ENCODE measurements at places on chromosomes 13 and 19.

GRCh38 chr19:58569191-58569942 lies 3.8 kb downstream of the MZF1 start:
- no peak for DNase-seq

DNA sequence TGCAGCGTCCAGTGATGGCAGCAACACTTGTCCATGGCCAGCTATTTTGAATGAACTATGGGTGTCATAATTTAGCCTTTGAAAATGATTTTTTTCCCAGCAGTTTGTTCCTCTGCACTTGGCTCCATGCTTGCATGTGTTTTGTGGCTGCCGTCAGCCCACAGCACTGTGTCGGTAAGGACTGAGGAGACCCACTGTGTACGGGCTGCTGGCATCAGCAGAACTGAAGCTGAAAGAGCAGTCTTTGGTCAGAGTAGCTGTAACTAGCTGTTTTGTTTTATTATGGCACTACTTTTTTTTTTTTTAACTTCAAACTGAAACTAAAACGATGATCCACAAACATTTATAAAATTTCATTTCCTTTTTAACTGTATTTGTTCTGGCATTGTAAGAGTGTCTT lies 50.3 kb upstream of the TEX29 start:
- no peak for DNase-seq

GRCh38 chr13:92463134-92463533 lies 763.5 kb upstream of the GPC6 start:
- no peak for DNase-seq

GRCh38 chr13:113155201-113155600 lies 3.2 kb upstream of the PROZ start:
- DNase-seq, result no peak

DNA sequence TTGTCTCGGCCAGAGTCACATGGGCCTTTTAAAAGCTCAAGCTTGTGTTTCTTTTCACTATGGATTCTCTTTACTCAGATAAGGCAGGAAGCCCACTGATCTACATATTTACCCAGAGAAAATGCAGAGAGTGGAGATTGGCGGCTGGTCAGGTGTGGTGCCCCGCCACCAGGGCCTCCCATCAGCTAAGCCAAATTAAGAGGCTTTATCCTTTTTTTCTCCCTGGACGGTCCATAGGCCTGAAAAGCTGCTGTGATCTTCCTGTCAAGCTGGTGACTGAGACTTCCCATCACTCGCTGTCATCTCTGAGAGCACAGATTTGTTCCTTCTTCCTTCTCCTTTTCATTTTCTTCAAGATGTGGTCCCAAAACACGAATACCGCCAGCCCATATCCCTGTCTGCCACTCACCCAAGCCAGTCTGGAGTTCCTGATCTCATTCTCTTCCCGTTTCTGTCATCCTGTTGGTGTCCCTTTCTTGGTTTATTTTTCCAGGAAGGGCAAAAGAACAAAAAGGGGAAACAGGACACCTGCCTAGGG lies 1.9 kb downstream of the SAFB start:
- DNase-seq, result no peak

DNA sequence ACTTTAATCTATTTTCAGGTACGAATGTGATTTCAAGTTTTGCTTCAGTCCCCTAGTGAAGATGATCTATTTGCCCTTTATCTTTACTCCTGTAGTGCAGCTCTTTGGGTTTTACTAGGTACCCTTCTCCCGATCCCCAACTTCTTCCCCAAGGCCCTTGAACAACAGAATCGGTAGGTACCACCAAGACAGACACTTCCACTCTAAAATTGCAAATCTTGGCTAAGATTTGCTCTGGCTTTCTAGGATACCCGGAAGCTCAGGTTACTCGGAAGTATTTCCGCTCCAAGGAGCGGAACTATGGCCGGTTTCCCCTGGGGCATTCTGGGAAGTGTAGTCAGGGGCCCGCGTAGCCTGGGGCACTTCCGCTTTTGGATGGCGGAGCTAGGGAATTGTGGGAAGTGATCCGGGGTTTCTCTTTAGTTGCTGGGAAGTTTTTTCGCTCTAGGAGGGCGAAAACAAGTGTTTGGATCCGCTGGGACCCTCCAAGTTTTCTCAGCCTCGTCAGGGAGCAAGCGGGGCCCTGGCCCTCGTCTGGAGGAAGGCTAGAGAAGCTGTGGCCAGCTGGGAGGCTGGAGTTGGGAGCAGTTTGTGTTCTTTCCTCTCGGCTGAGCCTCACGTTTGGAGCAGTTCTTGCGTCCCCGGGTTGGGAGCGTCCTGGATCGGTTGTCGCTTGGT lies 5.1 kb upstream of the ZNF227 start:
- peak; percentile 86 for DNase-seq

DNA sequence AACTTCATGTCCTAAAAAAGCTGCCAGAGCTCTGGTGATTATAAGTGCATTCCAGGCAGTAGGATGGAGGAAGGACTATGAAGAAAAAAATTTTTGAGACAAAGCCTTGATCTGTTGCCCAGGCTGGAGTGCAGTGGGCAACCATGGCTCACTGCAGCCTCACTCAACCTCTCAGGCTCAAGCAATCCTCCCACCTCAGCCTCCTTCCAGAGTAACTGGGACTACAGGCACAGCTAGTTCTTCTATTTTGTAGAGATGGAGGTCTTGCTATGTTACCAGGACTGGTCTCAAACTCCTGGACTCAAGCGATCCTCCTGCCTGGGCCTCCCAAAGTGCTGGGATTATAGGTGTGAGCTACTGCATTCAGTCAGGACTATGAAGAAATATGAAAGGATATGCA lies 161.2 kb downstream of the IRS2 start:
- no peak for DNase-seq

DNA sequence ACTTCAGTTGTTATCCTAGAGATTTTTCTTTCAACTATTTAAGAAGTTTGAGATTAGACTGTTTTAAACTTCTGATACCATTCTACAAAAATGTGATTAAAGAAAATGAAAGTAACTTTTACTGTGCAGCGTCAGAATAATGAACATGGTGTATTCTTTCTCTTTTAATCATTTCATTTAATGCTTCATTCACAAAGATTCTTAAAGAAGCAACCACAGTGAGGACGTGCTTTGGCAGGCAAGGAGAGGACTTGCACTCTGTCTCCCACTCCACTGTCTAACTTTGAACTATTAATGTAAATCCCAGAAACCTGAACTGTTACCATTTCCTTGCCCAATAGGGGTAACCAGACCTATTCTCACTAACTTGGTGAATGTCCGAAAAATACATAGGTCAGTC lies 137.0 kb downstream of the KCNRG start:
- DNase-seq, result peak; percentile 6

- DNase-seq, result no peak
Observed at GRCh38 chr13:50077431-50077830, 62.2 kb downstream of the KCNRG start.

- DNase-seq, result no peak
Observed at GRCh38 chr13:33349288-33349985, 63.9 kb upstream of the STARD13 start.

GRCh38 chr13:26112843-26113242 lies 61.0 kb upstream of the SHISA2 start:
- no peak for DNase-seq

GRCh38 chr19:18202778-18203407 lies 949 bp downstream of the RAB3A start:
- no peak for DNase-seq

GRCh38 chr13:110408286-110408685 lies 101.2 kb downstream of the COL4A2 start:
- DNase-seq, result no peak

DNA sequence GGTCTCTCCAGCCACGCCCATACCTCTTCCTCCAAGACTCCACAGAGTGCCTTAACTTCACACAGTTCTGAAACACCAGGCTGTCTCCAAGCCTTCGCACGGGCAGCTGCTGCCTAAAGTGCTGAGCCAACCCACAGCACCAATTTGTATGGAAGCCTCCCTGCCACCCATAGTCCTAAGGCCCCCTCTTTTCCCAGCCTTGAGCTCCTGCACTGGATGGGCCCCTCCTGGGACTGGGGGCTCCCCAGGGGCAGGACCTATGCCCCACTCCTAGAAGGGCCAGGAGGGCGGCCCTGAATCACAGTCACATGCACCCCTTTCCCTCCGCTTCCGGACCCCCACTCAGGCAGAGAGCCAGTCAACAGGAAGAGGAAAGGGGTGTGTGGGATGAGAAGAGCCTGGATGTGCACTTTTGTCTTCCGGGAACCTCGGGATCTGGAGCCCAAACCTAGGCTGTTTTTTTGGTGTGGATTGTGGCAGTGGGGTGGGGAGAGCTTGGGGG lies 5.1 kb upstream of the FCER2 start:
- DNase-seq, result no peak

DNA sequence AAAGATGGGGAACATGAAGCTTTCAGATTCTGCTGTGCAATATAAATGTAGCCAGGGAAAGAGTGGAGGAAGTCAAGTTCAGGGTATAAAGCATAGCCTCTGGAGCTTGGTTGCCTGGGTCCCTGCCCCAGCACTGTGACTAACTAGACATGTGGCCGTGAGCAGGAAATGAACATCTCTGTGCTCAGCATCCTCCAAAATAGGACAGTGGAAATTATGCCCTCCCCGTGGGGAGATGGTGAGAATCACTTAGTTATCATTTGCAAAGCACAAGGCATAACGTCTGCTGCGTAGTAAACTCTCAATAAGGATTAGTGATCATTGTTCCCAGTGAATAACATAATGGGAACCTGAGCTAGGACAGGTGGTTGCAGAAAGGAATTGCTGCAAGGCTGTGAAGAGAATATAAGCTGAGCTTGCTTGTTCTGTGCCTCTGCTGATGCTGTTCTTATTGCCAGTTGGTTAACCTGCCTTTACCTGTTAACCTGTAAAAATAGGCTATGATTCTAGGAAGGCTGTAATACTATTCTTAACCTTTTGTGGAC lies 441.0 kb downstream of the COG6 start:
- DNase-seq, result peak; percentile 9
